A549 treated with ZK216348 at 1 μM for 4 hours (cell line): ENCODE measurements at places on chromosomes 6 and 20. TPM values are rescaled to one million over a fixed set of nuclear protein-coding genes. Genes with fewer than 3 reads are reported as not detected.

TUBB2B gene
- 10.7 to 14.6 TPM (median 13.2 TPM) in 5 replicates for total RNA-seq

EPB41L1 gene
- total RNA-seq, result 49.9 to 76.5 TPM (median 64.0 TPM) in 5 replicates

TSBP1 gene
- not detected in 5 replicates for total RNA-seq

HLA-DQB1 gene
- total RNA-seq, result not detected in 5 replicates

ZSWIM1 gene
- total RNA-seq, result 4.5 to 6.4 TPM (median 5.2 TPM) in 5 replicates

OVOL2 gene
- total RNA-seq, result 0.18 to 0.29 TPM (median 0.23 TPM) in 4 of 5 replicates, not detected in the other

POU3F2 gene
- total RNA-seq, result 0.06 TPM in 1 of 5 replicates, not detected in the others

PACSIN1 gene
- 0.06 to 0.17 TPM in 2 of 5 replicates, not detected in the others for total RNA-seq

CFAP206 gene
- total RNA-seq, result 0.50 to 0.62 TPM (median 0.54 TPM) in 5 replicates

PHACTR1 gene
- total RNA-seq, result 0.06 to 0.25 TPM in 2 of 5 replicates, not detected in the others

RIPOR3 gene
- 0.06 to 0.08 TPM in 2 of 5 replicates, not detected in the others for total RNA-seq

ADGRF1 gene
- total RNA-seq, result 0.05 TPM in 2 of 5 replicates, not detected in the others

SLC17A1 gene
- total RNA-seq, result 0.14 TPM in 1 of 5 replicates, not detected in the others

LAMA2 gene
- 0.26 to 1.4 TPM (median 0.62 TPM) in 5 replicates for total RNA-seq

CARMIL1 gene
- 6.7 to 9.5 TPM (median 7.8 TPM) in 5 replicates for total RNA-seq

LTB gene
- total RNA-seq, result 0.21 to 0.76 TPM (median 0.45 TPM) in 4 of 5 replicates, not detected in the other

CCM2L gene
- total RNA-seq, result 0.28 to 0.88 TPM (median 0.41 TPM) in 5 replicates

NQO2 gene
- 68.4 to 80.9 TPM (median 72.7 TPM) in 5 replicates for total RNA-seq

OLIG3 gene
- total RNA-seq, result not detected in 5 replicates

VTA1 gene
- 36.0 to 47.9 TPM (median 44.2 TPM) in 5 replicates for total RNA-seq

AKAP12 gene
- 123 to 215 TPM (median 187 TPM) in 5 replicates for total RNA-seq

IMPG1 gene
- not detected in 5 replicates for total RNA-seq

BANF2 gene
- total RNA-seq, result not detected in 5 replicates

COQ3 gene
- 9.2 to 14.8 TPM (median 10.7 TPM) in 5 replicates for total RNA-seq

AMD1 gene
- 120 to 170 TPM (median 140 TPM) in 5 replicates for total RNA-seq

ID4 gene
- total RNA-seq, result 0.87 to 1.5 TPM (median 0.90 TPM) in 5 replicates

CCDC170 gene
- total RNA-seq, result 0.06 to 0.11 TPM in 2 of 5 replicates, not detected in the others

C20orf204 gene
- 0.13 to 0.54 TPM (median 0.42 TPM) in 5 replicates for total RNA-seq

BACH2 gene
- total RNA-seq, result 0.55 to 0.82 TPM (median 0.69 TPM) in 5 replicates

ARFGEF3 gene
- total RNA-seq, result 0.45 to 0.61 TPM (median 0.48 TPM) in 5 replicates

STMND1 gene
- total RNA-seq, result not detected in 5 replicates
